ENCODE measurements at places on chromosomes 6 and 20.

DNA sequence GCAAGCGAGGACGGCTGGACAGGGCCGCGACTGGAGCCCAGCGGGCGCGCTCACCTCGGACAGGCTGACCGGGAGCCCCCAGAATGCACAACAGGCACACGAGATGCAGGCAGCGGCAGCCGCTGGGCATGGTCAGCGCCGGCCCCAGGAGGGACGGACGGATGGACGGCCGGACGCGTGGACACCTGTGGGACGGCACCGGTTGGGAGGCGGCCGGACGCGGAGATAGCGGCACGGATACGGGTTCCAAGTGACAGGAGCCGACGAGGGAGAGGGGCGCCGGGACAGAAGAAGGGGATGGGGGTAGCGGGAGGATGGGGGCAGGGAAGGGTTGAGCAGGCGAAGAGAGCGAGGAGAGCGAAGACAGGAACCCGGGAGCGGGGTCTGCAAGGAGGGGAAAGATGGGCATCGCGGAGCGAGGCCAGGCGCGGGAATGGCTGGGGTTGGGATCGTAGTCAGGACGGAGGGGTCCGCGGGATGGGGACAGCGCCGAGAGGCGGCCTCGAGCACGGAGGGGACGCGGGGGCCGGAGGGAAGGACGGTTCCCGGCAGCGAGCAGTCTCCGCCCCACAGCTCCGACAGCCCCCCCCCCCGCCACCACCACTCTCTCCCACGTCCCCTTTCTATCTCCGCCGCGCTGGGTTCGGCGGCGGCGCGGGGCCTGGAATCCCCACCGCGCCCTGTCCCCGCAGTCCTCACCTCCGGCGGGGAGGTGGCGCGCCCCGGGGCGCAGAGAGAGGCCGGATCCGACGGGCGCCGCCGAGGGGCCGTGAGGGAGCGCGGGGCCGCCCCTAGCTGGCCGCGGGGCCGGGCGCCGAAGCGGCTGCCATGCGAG, 435 bp downstream of the DLK2 start:
- peak; percentile 88 for DNase-seq

DNA sequence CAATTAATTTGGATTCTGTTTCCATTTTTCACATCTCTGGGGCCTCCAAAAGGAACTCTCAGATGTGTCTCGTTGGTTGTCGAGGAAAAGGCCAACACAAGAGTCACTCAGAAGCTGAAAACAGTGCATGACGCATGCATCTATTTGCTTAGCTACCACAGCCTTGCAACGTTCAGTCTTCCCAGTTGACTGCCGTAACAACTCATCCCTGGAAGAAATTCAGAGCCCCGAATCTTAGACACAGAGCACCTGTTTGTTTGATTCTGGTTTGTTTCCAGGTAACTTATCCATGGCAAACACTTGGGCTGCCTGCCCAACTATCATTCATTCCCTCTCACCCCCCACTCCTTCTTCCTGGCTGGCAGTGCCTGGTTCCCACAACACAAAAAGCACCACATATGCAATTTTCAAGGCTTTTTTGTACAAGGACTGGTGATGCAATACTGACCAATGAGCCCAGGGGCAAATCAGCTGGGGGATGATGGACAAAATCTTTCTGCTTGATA, 60.5 kb downstream of the ZMYND8 start:
- no peak for DNase-seq

DNA sequence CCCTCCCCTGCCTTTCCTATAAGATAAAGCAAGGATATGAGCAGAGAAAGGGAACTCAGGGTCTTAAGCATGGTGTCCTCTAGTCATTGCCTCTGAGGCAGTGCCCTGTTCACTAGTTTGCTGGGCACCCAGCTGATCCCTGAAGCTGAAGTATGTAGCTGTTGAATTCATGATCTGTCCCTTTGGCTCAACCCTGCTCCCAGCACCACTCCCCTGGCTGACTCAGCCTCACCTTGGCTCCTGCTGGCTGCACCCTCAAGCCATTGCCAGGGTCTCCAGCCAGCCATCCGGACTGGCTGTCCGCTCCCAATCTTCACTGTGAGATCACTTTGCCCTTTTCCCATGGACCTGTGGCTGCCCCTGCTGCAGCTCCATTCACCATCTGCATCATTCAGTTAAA, 25.9 kb upstream of the UST start:
- DNase-seq, result no peak

DNA sequence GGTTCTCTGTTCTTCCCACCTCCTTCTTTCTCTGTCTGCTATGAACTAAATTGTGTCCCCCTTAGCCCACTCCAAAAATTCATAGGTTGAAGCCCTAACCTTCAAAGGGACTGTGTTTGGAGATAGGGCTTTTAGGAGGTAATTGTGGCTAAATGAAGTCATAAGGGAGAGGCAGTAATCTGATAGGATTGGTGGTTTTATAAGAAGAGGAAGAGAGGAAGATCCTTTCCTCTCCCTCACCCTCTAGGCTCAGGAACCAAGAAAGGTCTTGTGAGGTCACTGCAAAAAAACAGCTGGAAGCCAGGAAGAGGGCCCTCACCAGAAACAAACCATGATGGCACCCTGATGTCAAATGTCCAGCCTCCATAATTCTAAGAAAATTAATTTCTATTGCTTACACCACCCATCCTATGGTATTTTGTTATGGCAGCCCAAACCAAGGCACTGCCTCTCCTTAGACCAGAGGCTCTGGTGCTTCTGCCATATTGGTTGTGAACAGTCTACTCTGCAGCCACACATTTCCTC, 135.1 kb upstream of the COL21A1 start:
- DNase-seq, result no peak

DNA sequence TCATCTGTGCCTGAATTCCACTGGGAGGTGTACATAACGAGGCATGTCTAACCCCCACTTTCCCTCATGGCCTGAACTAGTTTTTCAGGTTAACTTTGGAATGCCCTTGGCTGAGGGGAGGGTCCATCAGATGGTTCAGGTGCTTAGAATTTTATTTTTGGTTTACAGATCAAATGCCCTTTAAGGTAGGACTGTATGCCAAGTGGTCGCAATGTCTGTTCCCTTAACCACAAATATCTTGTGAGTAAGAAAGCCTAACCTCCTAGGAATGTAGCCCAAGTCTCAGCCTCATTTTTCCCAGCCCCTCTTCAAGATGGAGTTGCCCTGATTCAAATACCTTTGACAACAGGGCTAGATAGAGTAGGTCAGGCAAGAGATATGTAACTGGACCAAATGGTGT, 78.4 kb downstream of the RNASET2 start:
- DNase-seq, result no peak

Measured in femur (tissue), 1 donor.